A172 (cell line): ENCODE measurements at places on chromosomes 2 and 18.

DNA sequence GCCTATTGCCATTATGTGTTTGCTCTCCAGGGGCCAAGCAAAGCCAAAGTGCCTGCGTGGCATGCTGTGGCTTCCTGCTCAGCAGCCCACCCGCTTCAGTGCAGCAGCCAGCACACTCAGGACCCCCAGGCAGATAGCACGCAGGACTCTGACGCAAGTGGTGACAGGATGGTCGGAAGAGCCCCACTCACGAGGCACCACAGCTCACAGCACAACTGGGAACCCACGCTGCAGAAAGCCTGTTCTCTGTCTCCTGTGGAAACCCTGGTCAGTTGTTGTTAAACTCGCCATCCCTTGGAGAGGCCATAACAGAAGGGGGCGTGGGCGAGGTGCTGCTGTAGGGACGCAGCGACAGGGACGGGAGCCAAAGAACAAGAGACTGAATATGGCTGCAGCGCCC is 76.4 kb downstream of the HDAC4 start:
- DNase-seq = no peak

DNA sequence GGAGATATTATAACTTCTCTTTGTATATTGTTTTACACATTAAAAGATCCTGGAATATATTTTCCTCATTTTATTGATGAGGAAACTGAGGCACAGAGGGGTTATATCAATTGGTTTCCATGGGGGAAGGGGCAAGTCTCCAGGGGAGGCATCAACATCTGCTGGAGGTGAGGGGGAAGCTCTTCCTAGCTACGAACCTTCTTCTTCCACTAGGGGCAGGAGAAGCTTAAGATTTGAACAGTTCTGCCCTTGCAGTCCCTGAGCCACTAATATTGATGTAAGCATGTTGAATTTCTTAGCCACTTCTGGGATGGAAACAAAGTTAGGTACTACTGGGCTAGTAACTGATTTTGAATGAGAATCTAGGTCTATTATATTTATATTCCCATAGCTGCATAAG is 140.1 kb upstream of the AQP4 start:
- peak; percentile 13 for DNase-seq

DNA sequence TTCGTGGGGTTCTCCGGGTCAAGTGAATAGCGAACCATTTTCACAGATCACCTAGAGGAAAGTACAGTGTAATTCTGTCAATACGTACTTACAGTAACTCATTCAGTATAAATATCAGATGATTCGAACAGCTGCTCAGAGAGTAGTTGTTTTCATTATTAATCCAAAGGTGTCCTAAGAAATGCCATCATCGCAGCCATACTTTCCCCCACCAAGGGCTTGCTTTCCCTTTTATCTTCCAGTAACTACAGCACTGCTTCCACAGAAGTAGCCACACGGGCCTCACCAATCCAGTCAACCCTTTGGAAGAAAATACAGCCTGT is 4.5 kb upstream of the C18orf32 start:
- no peak for DNase-seq

- no peak for DNase-seq
Observed at GRCh38 chr2:190197143-190197720, 122.4 kb downstream of the HIBCH start.
